ENCODE measurements at places on chromosomes 2 and 18.

DNA sequence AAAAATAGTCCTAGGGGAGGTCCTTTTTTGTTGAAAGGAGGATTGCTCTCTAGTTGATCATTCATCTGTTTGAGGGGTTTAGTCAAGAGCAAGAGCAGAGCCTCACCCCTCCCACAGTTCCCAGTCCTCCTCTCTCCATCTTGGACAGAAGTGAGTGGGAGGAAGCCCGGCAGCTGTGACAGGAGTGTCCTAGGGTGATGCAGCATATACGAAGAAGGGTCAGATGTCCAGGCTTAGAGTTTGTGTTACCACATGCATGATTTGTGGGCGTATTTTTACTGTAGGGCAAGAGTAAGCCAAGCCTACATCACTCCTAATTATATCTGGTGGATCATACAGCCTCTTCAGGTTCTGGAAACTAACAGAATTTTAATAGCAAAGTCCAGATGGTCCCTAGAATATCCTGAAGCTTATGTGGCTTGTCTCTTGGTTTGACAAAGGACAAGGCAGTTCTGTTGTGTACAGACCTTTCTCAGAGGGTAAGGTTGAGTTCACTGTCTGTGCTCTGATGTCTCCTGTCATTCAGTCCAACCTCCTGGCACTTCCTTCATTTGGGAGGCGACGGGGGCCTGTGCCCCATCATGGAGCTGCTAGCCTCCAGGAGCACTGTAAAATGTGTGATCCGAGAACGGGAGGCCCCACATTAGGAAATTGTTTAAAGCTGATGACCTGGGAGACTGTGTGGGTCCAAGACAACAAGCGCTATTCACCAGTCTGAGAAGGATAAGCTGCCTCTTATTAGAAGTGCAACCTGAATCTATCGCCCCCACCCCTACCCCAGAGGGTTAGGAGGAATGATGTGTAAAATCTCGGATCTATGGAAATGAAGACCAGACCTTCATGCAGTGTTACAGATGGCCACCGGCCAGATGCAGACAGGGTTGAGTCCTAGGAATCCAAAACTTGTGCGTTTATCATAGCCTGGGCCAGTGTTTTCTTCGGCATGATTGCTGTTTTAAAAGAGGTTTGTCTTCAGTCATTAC lies 6.9 kb downstream of the CEP68 start:
- no peak for DNase-seq

- no peak for DNase-seq
Observed at GRCh38 chr2:81249152-81249551, 944.6 kb upstream of the LRRTM1 start.

GRCh38 chr2:150191349-150191748 lies 296.1 kb downstream of the RND3 start:
- DNase-seq: no peak

- no peak for DNase-seq
Observed at GRCh38 chr2:9735335-9735734, 104.5 kb upstream of the YWHAQ start.

GRCh38 chr2:53087262-53087873 lies 680.2 kb upstream of the CHAC2 start:
- no peak for DNase-seq

- no peak for DNase-seq
Observed at GRCh38 chr2:48695991-48696390, 59.5 kb downstream of the LHCGR start.

- no peak for DNase-seq
Observed at GRCh38 chr2:109200616-109201464, 71.8 kb downstream of the SH3RF3 start.

GRCh38 chr2:11773747-11774525 lies 27.5 kb downstream of the LPIN1 start:
- no peak for DNase-seq

GRCh38 chr18:39449566-39449965 lies 1884.0 kb upstream of the CELF4 start:
- DNase-seq: no peak

DNA sequence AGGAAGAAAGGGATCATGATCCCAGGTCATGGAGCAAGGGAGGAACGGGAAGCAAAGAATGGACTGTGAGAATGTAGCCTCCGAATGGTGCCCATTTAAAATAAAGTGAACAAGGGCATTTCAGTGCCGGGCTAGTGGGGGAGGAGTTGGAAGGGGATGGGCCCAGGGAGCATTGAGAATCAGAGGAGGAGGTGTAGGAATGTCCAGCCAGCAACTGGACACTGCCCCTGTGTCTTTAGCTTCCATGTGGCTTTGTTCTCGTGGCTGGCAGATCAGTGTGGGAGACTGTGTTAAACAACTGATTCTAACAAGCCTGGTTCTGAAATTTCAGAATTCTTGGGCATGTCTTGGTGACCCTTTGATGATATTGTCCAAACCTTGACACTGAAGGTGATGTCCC lies 1.4 kb upstream of the RNF103 start:
- no peak for DNase-seq

DNA sequence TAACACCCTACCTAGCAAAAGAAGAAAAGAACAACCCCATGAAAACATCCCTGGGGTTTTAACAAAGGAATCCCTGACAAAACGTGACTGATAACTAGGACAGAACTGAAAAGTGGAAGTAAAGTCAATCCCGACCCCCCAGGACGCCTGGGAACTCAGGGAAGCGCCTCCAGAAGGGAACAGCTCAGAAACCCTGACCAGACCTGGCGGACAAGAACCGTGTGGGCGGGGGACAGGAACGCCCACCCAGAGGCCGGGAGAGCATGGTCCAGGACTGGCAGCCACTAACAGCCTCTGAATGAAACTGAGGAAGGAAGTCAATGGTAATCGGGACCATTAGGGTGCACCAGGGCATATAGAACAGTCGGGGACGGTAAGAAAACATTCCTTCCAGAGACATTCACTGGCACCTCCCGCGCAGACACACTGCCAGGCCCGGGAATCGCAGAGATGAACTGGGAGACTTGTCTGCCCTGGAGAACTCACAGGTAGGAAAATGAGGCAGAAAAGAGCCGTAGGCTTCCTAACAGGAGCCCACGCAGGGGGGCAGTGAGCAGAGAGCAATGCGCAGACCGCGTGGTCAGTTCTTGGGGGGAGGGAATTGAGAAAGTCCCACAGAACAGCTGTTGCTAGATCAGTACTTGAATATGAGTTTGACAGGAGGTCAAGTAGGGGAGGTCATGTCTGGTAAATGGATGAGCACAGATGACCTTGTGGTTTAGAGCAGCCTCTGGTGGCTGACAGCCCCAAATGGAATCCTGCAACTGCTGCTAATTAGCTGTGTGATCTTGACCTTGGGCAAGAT lies 1.3 kb upstream of the TBC1D8 start:
- peak; percentile 21 for DNase-seq

DNA sequence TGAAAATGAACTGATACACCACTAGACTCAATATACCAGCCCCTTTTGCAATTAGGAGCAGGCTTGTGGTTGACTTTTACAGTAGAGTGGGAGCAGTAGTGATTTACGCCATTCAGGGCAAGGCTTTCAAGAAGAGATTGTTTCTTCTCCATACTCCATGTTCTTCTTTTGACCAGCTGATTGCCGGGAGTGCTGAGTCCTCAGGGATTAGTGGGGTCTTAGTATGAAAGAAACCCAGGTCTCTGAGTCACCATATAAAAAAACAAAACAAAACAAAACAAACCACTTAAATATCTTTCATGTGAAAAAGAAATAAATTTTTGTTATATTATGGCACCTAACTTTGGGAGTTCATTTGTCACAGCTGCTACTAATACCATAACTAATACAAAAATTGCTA lies 465.6 kb upstream of the TRIB2 start:
- no peak for DNase-seq

Data from NCI-H2081 treated with DMSO at 0.1 percent for 48 hours (cell line).